SJCRH30 (cell line): ENCODE measurements at places on chromosomes 2 and 18. TPM values are rescaled to one million over a fixed set of nuclear protein-coding genes. Genes with fewer than 3 reads are reported as not detected.

Gene CFC1
- not detected in 2 replicates for total RNA-seq

Gene HOXD9
- total RNA-seq = 3.9 and 4.4 TPM in 2 replicates

Gene NMS
- not detected in 2 replicates for total RNA-seq

Gene TCF4
- 35.1 and 37.3 TPM in 2 replicates for total RNA-seq

Gene CD8B2
- total RNA-seq = not detected in 2 replicates

Gene C2orf76
- 4.2 and 7.0 TPM in 2 replicates for total RNA-seq

Gene DCDC2C
- total RNA-seq = not detected in 2 replicates

Gene CHPF
- 41.8 and 44.0 TPM in 2 replicates for total RNA-seq

Gene GALNT14
- total RNA-seq = not detected in 2 replicates

Gene GLI2
- total RNA-seq = 13.0 and 18.4 TPM in 2 replicates

Gene STON1
- 12.5 and 13.7 TPM in 2 replicates for total RNA-seq

Gene SLC9A4
- 0.04 TPM in 1 of 2 replicates, not detected in the other for total RNA-seq

Gene C1QL2
- not detected in 2 replicates for total RNA-seq

Gene POU3F3
- total RNA-seq = 2.3 and 2.4 TPM in 2 replicates

Gene MSGN1
- not detected in 2 replicates for total RNA-seq

Gene TEKT4
- not detected in 2 replicates for total RNA-seq

Gene PARD3B
- total RNA-seq = 3.8 and 5.1 TPM in 2 replicates

Gene RAPGEF4
- total RNA-seq = 5.1 and 6.1 TPM in 2 replicates

Gene FEV
- not detected in 2 replicates for total RNA-seq

Gene EMILIN2
- 0.06 and 0.28 TPM in 2 replicates for total RNA-seq

Gene AAK1
- total RNA-seq = 34.3 and 34.8 TPM in 2 replicates

Gene SLC14A1
- not detected in 2 replicates for total RNA-seq

Gene HRH4
- not detected in 2 replicates for total RNA-seq

Gene SLC8A1
- total RNA-seq = 27.1 and 27.7 TPM in 2 replicates

Gene AOX1
- total RNA-seq = 0.23 and 0.57 TPM in 2 replicates

Gene FAM124B
- total RNA-seq = 0.56 and 0.73 TPM in 2 replicates

Gene CCDC85A
- total RNA-seq = not detected in 2 replicates

Gene ITGB6
- 3.7 and 3.8 TPM in 2 replicates for total RNA-seq

Gene NEUROD1
- not detected in 2 replicates for total RNA-seq

Gene EFR3B
- 4.0 and 4.2 TPM in 2 replicates for total RNA-seq

Gene BCL2
- 6.0 and 6.8 TPM in 2 replicates for total RNA-seq

Gene CFAP221
- not detected in 2 replicates for total RNA-seq

Gene MRO
- total RNA-seq = 0.03 and 0.06 TPM in 2 replicates

Gene ZNF385B
- total RNA-seq = 0.84 and 2.1 TPM in 2 replicates

Gene PLCD4
- total RNA-seq = 0.71 and 0.75 TPM in 2 replicates

Gene EPB41L5
- total RNA-seq = 22.1 and 25.9 TPM in 2 replicates

Gene TWSG1
- total RNA-seq = 33.9 and 39.4 TPM in 2 replicates

Gene FZD7
- total RNA-seq = 9.2 and 10.0 TPM in 2 replicates

Gene PELI1
- total RNA-seq = 45.8 and 48.4 TPM in 2 replicates

Gene TMEM169
- total RNA-seq = 6.6 and 8.2 TPM in 2 replicates

Gene HNMT
- 0.04 TPM in 1 of 2 replicates, not detected in the other for total RNA-seq

Gene KRTCAP3
- total RNA-seq = 0.24 and 1.2 TPM in 2 replicates

Gene MTHFD2
- 210 and 236 TPM in 2 replicates for total RNA-seq

Gene SALL3
- not detected in 2 replicates for total RNA-seq

Gene VWC2L
- not detected in 2 replicates for total RNA-seq

Gene NXPH2
- total RNA-seq = not detected in 2 replicates

Gene DYSF
- 13.9 and 15.2 TPM in 2 replicates for total RNA-seq

Gene RTN4
- total RNA-seq = 153 and 164 TPM in 2 replicates

Gene TMEM182
- 6.7 and 7.5 TPM in 2 replicates for total RNA-seq

Gene MZT2A
- total RNA-seq = 69.3 and 94.4 TPM in 2 replicates

Gene UGT1A3
- total RNA-seq = not detected in 2 replicates

Gene SULT1C4
- total RNA-seq = 1.6 and 2.4 TPM in 2 replicates
